ENCODE measurements at places on chromosomes 1 and 21.

- no peak for DNase-seq
Measured at GRCh38 chr1:110174961-110175360, 24.7 kb downstream of the SLC6A17 start.

DNA sequence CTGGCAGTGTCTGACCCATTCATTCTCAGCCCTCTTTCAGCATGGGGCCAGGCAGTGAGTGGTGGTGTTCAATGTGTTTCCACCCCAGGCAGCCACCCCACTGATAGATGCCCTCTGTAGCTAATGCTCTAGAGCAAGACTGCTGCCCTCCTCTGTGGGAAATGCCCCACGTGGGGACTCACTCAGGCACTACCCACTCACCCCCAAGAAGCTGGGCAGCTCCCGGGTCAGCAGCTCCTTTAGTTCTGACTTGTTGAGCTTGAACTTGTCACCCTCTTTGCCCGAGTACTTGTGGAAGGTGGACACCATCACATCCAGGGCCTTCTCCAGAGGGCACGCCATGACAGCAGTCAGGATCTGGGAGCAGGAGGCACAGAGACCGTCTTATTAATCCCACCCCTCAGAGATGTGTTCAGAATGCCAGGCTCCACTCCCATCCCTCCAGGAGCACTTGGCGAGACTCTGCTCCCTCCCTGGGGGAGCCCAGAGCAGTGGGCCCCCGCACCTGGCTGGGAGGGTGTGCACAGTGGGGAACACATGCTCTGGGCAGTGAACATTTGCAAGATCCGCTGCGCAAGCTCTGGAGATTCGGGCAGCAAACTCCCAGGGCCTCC, 1.0 kb downstream of the S100A4 start:
- DNase-seq: no peak

GRCh38 chr1:93784538-93784937, 94.5 kb downstream of the DNTTIP2 start:
- no peak for DNase-seq

DNA sequence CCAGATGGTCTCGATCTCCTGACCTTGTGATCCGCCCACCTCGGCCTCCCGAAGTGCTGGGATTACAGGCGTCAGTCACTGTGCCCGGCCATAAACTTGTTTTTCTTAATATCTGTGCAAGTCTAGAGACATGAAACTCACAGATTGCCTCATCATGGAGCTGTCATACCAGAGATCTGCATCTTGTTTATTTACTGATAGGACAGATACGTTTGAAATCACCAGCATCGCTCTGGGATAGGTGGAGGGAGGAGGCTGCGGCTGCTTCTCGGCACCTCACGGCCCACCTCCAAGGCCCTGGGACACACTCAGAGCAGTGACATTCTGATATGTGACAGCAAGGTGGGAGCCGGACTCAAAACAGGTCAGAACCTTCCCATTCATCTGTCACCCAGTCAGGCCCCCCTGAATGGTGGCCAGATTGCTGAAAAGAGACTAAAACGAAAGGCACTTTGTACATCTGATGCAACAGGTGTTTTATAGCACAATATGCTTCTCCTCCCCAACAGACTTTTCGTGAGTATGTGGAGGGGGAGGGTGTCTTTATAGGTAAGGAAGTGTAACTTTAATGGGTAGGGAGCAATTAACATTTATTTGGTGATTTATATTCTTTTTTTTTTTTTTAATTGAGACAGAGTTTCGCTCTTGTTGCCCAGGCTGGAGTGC, 18.1 kb upstream of the LSM10 start:
- no peak for DNase-seq

DNA sequence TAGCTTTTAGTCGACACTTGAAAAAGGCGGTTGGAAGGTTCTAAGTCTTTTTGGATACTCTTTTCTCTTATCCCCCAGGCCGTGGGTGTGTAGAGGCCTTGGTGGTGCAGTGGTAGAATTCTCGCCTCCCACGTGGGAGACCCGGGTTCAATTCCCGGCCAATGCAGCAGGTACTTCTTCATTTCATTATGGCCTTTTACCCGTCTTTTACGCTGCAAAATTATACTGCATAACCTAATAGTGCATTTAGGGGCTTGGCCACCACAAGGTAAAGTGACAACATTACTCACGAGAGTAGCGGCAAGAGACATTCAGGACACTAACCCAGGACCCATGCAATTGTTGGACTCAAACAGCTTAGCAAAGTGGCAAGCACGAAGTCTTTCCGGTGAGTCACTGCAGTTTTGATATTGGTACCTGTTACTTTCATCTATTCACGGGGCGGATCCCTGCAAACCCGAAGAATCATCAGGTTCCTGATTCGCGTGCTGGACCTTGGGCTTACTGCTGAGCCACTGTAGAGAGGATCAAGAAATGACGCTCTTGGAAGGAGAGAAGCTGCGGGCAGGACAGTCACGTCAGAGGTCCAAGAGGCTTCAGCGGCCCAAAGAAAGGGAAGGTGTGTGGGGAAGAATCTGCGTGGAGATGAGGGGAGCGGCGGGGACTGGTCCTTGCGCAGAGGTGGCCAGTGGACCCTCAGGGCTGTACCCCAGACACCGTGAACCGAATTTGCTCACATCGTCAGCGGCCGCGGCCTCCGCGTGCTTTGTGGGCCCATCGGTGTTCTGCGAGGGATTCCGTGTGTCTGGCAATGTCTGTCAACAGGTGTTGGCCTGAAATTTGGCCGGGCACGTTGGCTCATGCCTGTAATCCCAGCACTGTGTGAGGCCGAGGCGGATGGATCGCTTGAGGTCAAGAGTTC, 12.9 kb upstream of the RNU1-4 start:
- DNase-seq: peak; percentile 71

DNA sequence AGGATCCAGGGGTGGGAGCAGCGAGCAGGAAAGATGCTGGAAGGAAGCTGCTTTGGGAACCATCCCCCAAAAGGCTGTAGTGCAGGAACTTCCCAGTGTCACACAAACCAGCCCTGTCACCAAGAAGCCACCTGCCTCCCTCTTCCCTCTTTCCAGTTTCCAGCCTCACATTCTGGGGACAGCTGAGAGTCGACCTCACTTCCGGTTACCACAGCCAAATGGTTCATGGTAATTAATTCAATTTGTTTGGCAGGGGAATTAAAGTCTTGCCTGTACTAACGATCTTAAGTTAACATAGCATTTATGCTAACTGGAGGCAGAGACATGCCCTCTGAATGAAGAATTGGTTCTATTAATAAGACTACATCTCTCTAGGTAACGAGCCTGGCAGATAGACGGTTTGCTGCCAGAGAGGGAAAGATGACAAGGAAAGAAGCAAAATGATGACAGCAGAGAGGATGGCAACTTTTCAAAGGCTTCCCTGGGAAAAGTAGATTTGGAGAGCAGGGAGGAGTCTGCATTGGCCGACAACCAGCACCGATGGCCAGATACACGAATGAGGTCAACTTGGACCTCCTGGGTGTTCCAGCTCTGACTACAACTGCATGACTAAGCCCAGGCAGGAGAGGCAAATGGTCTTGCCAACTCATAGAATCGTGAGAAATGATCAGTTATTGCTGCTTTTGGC, 64.1 kb downstream of the TMCO4 start:
- DNase-seq: no peak

GRCh38 chr1:201694608-201695335, 134.2 kb upstream of the IPO9 start:
- no peak for DNase-seq
